ENCODE measurements at places on chromosomes 3 and 15. TPM values are rescaled to one million over a fixed set of nuclear protein-coding genes. Genes with fewer than 3 reads are reported as not detected.
A peak's percentile ranks its signal among the peaks of the same experiment; 100 is the strongest.

PML gene
- 18.7 TPM for total RNA-seq

C3orf70 gene
- not detected for total RNA-seq

SAMMSON gene
- total RNA-seq: not detected

WDR93 gene
- total RNA-seq: 0.22 TPM

DNA sequence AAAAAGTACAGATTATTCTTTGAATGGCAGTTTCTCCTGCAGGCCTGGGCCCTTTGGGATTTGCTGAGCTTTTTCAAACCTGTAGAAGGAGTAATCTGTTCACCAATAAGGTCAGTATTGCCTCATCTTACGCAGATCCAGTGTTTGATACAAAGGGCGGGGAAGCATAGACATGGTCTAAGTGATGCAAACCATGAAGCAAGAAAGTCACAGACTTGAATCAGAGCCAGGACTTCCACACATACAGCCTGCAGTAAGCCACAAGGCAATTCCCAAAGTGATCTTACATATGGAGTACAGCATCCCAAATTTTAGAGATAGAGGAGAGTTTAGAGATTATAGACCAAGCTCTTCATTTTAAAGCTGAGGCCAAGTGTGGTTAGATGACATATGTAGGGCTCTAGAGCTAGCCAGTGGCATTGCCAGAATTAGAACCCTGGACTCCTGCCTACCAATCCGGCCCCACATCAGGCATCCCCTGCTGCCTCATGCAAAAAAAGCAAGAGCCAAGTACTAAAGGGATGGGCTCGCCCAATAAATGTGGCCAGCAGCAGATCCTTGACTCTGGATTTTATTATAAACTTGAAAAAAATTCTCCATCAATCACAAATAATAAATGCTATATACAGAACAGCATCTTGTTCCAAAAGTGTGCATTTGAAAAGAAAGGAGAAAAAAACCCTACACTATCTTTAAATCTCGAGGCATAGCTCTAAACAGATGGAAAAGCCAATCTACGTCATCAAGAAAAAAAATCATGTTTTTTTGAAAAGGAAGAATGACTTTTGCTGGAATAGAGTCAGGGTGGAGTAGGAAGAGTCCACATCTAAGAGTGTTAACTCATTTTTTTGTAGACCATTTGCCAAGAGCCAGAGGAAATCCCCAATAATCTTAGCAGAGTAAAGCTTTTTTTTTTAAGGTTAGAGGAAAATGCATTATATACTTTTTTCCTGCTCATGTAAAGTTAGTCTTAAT is 24.0 kb downstream of the ABI3BP start:
- H3K36me3 ChIP-seq: no peaks in the 10 kb centered on the region
- H3K27ac ChIP-seq: no peak overlapping the region
- peaks cover 20% of the 10 kb centered on the region for H3K4me1 ChIP-seq
- DNase-seq: no peak
- no peaks in the 10 kb centered on the region for H3K27me3 ChIP-seq

CPA3 gene
- total RNA-seq: not detected

DNA sequence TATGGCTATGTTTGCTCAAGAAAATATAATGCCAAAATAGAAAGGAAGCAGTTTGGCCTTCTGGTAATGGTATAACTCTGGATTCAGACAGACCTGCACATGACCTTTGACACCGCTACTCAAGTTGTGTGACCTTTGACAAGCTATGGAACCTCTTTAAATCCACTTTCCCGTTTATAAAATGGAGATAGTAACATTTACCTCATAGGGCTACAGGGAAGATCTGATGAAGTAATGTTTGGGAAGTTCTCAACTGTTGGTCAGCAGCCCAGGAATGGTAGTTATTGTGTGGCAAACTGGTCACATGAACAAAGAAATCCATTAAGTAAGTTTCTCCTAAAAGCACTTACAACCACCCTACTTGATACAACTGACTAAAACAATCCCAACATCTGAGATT is 95.1 kb upstream of the PHLDB2 start:
- no peak overlapping the region for H3K27ac ChIP-seq
- no peak for DNase-seq
- no peak overlapping the region for H3K4me3 ChIP-seq

- DNase-seq: peak; percentile 25
- peak overlapping the region; percentile 45 for H3K27ac ChIP-seq
- no peaks in the 10 kb centered on the region for H3K36me3 ChIP-seq
- H3K4me3 ChIP-seq: peak overlapping the region; percentile 100
- H3K4me1 ChIP-seq: peaks cover 19% of the 10 kb centered on the region
These were observed 632 bp upstream of the COPS2 start for GRCh38 chr15:49155834-49156627.

ZDHHC23 gene
- total RNA-seq: 7.1 TPM

CHDH gene
- total RNA-seq: 3.2 TPM

Data from PC-3 (cell line).